ENCODE measurements at places on chromosomes 4 and X.
A peak's percentile ranks its signal among the peaks of the same experiment; 100 is the strongest.

- peak; percentile 17 for DNase-seq
These were observed 84.2 kb downstream of the BCOR start for GRCh38 chrX:40013266-40014195.

DNA sequence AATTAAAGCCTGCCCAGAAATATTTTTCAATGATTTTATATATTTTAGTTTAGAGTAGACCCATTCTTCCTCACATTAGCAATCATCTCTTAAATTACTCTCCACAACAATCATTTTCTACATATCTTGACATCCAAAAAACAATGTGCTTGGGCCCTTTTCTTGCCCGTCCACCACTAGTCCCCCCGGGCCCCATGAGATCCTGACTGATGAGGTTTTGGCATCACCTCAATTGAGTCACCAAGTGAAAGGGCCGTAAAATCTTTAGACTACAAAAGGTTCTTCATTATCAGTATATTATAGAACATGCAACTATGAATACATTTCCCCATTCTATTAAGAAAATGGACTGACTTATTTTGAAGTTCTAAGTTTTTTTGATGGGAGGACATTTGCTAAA lies 4.0 kb upstream of the CDKL2 start:
- no peak for DNase-seq

GRCh38 chr4:8532245-8532781 lies 47.9 kb upstream of the GPR78 start:
- DNase-seq = no peak

DNA sequence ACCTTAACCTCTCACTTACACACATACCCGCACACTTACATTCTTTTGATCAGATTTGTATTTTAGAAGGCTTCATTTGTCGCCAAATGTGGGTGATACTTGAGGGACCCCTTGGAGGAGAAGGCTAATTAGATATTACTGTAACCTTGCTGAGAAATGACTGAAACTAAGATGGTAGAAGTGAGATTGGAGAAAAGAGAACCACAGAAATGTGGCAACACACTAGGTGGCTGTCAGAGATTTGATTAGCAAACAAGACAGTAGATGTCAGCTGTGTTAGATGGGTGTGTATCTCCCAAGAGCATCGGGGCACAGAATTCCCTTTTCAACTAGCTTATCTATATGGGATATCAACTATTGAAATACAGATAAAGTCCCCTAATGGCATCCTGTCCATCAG lies 149.3 kb upstream of the FABP2 start:
- no peak for DNase-seq

GRCh38 chr4:71217688-71218087 lies 121.1 kb upstream of the SLC4A4 start:
- DNase-seq = no peak

DNA sequence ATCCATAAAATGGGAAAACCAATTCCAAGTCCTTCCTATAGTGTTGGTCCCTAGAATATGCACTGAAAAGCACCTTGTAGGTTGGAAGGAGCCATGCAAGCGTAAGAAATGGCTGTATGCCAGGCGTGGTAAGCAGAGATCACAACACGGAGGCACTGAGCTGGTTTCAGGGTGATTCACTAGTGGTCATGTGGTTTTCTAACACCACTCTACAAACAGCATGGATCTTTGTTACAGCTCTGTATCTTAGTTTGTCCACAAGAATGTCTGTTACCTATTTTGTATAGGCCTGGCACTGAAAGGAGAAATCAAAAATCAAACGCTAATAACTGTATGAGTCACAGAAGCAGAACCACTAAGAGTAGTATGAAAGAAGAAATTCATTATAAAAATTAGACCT lies 71.9 kb downstream of the MAGEB17 start:
- peak; percentile 58 for DNase-seq

GRCh38 chrX:18045436-18045835 lies 175.2 kb downstream of the BEND2 start:
- DNase-seq = no peak

- DNase-seq = no peak
These were observed 626.2 kb downstream of the MID1IP1 start for GRCh38 chrX:39427492-39427891.

- DNase-seq = no peak
These were observed 6.2 kb upstream of the DCAF8L2 start for GRCh38 chrX:27583976-27584375.

DNA sequence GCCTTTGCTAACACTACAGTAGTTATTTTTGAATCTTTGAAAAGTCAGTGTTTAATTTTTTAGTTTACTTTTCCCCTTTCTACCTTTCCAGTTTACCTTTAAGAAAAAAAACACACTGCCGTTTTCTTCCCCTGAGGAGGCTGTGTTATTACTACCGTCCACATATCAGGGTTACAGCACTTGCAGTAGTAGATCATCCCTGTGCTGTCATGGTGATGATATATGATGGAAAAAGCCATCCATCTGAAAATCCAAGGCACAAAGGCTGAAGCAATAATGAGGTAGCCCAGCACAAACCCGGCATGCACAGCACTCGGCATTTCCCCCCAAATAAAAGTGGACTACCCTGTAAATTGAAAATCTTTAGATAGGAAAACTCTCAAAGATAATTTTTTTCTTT lies 258.7 kb downstream of the CXXC4 start:
- no peak for DNase-seq

GRCh38 chr4:8067945-8068896 lies 90.4 kb downstream of the ABLIM2 start:
- DNase-seq = no peak

- DNase-seq = no peak
These were observed 39.0 kb downstream of the CPLX1 start for GRCh38 chr4:786861-787300.

- DNase-seq = no peak
These were observed 75.5 kb downstream of the SHROOM2 start for GRCh38 chrX:9861711-9862110.

DNA sequence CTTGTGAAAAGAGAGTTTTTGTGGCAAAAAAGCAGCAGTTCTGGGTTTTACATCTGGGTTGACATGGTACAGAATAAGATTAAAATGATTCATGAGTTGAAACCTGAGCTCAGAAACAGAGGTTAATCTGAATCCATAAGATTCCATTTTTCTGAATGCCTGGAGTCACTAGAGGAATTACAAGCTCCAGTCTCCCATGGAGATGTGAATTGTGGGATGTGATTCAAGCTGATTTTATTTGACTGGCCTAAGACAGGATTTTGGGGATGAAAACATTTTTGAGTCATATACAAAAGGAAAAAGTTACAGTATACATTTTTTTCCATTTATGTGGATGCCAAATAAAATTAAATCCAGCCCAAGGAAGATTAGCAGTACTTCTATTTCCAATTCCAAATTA lies 161.1 kb downstream of the RBM46 start:
- no peak for DNase-seq

DNA sequence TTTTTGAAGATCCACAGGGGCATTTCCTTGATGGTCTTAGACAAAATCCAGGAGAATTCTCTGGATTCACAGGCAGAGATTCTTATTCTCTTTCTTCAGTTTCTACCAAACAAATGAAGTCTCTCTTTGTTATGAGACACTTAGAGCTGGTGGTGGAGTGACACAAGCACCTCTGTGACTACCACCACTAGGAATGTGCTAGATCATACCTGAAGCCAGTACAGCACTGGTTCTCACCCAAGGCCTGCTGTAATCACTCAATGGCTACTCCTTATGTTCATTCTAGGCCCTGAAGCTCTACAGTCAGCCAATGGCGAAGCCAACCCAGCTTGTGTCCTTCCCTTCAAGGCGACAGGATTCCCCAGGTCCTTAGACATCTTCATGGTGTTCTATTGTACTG lies 482.3 kb downstream of the TRAM1L1 start:
- no peak for DNase-seq
